ENCODE measurements at places on chromosomes 5 and 9. TPM values are rescaled to one million over a fixed set of nuclear protein-coding genes. Genes with fewer than 3 reads are reported as not detected.

Gene SLC36A3
- polyA plus RNA-seq: not detected

Gene FOXD4L3
- not detected for polyA plus RNA-seq

Gene SPATA31A3
- polyA plus RNA-seq: not detected

Gene PCDHB5
- polyA plus RNA-seq: not detected

Gene NKD2
- polyA plus RNA-seq: not detected

Gene IL13
- not detected for polyA plus RNA-seq

Gene TBC1D2
- polyA plus RNA-seq: 5.3 TPM

Gene SHOC1
- polyA plus RNA-seq: not detected

Gene CATSPER3
- not detected for polyA plus RNA-seq

Gene TEX10
- polyA plus RNA-seq: 17.5 TPM

Gene HTR1A
- polyA plus RNA-seq: not detected

Gene RLN2
- polyA plus RNA-seq: 5.1 TPM

Gene UGT3A1
- polyA plus RNA-seq: not detected

Gene CD14
- 1.5 TPM for polyA plus RNA-seq

Gene UBE2QL1
- polyA plus RNA-seq: not detected

Gene GMCL2
- polyA plus RNA-seq: not detected

Gene TOR2A
- polyA plus RNA-seq: 22.4 TPM

Measured in IgD-negative memory B cell (primary cell).